Left cardiac atrium (tissue), 4 donors: ENCODE measurements at places on chromosomes 1 and 21.
A peak's percentile ranks its signal among the peaks of the same experiment; 100 is the strongest.

DNA sequence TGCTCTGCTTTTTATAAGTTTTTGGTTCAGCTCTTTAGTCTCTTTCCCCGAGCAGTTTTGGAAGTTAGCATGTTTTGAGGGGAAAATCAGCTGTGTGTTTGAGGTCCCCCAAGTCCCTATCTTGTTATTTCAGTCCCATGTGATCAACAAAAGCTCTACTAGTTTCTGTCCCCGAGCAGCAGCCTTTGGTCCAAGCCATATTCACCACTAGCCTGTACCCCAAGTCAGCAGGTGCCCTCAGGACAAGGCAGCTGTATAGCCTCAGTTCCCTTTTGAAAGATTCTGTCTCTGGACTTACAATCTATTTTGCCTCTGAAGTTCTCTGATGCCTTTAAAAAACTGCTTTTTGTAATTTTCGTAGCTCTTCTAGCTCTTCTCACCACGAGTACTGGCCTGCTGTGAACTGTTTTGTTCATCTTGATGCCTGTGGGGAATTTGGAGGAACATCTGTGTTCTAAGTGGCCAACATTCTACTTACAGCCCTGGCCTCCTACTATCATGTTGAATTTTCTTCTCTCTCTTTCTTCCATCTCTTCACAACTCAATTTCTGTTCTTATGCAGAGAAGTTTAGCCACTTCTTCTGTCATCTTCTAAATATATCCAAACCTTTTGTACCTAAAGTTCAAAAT lies 16.7 kb downstream of the UAP1 start:
- DNase-seq: no peak

- DNase-seq: no peak
These were observed 91.8 kb downstream of the ADCY10 start for GRCh38 chr1:167821969-167822685.

GRCh38 chr1:200179781-200180160 lies 152.3 kb downstream of the NR5A2 start:
- DNase-seq: no peak

- DNase-seq: no peak
These were observed 24.8 kb downstream of the PGM1 start for GRCh38 chr1:63618011-63618410.

- DNase-seq: peak; percentile 34
These were observed 13.7 kb downstream of the ZBTB7B start for GRCh38 chr1:155016231-155016831.

DNA sequence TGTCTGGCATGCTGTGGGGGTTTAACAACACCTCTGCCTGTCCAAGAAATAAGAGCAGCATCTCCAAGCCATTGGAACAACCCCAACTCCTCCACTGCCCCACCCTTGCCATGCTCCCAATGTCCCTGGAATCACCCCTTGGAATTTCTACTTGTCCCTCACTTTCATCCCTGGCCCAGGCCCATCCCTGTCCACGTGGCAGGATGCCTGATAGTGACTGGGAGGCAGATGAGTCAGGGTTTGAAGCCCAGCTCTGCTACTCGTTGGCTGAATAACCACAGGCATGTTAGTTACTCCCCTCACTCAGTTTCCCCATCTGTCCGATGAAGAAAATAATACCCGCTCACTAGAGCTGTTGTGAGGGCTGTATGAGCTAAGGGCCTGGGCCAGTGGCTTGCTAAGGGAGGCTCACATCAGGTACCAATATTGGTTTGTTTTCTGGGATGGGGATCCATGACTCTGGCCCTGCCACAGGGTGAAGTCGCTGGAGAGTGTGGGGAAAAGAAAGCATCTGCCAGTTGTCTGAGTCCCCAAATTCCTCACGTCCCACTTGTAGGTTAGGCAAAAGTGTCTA lies 99.4 kb upstream of the TLR5 start:
- no peak for DNase-seq

GRCh38 chr1:91273875-91274274 lies 130.8 kb downstream of the HFM1 start:
- no peak for DNase-seq

DNA sequence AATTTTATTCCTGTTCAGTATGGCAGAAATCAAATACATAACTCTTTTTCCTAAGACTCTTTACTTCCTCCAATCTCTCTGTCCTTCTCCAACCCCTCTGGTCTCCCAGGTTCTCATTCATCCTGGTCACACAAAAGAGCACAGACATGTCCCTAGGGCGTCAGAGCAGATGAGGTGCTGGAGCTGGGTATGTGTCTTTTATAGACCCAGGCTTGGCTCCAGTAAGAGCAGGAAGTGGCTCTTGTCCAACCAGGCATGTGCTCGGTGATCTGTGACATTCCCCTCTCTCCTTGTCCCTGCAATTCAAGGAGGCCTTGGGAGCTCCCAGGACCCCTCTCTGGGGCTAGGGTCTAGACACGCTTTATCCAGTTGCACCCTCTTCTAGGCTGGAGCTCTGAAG lies 18.0 kb upstream of the LCE2D start:
- no peak for DNase-seq

- no peak for DNase-seq
These were observed 44.6 kb downstream of the NIBAN1 start for GRCh38 chr1:184929711-184930202.

- no peak for DNase-seq
These were observed 12.3 kb downstream of the PATJ start for GRCh38 chr1:61754545-61754944.

GRCh38 chr1:43660355-43660754 lies 10.4 kb downstream of the KDM4A start:
- DNase-seq: no peak

DNA sequence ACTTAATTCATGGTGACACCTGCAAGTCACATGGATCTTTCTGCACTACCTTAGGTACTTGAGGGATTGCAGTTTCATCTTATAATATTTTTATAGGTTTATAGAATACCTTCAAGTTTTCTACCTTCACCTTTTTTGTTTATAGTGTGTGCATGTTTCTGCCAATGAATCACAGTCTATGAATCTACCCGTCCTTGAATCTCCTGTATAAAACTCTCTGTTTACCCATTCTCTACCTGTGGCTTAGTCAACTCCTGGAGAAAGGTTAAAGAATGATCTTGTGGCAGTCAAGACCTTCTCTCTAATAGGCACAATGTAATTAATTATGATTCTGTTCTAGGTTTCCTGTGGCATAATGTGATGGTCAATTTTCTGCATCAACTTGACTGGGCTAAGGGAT lies 3.2 kb upstream of the GSTM2 start:
- DNase-seq: no peak

DNA sequence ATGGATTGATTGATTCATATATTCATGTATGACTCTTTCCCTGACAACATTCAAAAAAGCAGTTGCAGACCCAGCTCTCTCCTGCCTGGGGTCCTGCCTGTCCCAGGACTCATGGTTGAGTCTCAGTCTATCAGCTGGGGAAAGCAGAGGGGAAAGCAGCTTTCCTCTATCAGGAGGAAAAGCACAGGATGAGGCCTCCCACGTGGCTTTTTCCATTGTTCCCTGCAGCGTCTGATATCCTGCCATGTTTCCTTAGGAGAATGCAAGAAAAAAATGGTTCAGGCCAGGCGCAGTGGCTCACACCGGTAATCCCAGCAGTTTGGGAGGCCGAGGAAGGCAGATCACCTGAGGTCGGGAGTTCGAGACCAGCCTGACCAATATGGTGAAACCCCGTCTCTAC lies 133.0 kb upstream of the VAMP3 start:
- no peak for DNase-seq

DNA sequence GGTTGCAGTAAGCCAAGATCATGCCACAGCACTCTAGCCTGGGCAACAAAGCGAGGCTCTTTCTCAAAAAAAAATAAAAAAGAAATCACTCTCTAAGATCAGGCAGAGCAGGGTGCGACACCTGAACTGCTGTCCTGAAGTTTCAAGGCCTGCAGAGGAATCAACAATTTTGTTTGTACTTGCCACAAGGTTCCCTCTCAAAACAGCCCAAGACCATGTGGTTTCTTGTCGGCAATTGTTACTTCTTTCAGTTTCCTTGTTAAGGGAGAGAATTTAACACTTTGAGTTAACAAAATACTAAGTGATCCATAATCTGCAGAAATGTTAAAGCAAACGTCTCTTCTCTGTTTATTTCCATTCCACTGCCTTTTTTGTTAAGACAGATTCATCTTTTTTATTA lies 36.5 kb downstream of the MACO1 start:
- no peak for DNase-seq

DNA sequence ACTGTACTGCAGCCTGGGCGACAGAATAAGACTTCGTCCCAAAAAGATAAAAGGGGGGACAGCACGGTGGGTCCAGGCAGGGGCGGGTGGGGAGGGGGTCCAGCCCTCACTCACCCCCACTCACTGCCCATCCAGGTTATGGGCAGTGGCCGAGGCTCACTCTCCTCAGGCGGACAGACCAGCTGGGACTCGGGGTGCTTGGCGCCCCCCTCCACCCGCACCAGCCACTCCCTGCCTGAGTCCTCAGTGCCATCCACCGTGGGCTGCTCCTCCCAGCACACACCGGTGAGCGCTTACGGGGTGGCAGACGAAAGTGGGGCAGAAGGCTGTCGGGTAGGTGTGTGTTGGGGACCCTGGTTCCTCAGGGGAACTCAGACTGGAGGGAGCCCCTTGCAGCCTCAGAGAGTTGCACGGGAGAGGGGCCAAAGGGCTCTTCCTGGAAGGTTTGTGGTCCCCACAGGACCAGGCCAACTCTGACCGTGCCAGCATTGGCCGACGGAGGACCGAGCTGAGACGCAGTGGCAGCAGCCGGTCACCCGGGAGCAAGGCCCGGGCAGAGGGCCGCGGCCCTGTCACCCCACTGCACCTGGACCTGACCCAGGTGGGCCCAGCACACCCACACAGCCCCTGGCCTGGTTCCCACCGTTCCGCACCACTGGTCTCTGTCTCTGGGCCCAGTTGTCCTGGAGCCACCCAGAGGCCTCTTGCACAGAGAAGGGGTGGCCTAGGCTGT lies 6.6 kb downstream of the PLEKHN1 start:
- no peak for DNase-seq

DNA sequence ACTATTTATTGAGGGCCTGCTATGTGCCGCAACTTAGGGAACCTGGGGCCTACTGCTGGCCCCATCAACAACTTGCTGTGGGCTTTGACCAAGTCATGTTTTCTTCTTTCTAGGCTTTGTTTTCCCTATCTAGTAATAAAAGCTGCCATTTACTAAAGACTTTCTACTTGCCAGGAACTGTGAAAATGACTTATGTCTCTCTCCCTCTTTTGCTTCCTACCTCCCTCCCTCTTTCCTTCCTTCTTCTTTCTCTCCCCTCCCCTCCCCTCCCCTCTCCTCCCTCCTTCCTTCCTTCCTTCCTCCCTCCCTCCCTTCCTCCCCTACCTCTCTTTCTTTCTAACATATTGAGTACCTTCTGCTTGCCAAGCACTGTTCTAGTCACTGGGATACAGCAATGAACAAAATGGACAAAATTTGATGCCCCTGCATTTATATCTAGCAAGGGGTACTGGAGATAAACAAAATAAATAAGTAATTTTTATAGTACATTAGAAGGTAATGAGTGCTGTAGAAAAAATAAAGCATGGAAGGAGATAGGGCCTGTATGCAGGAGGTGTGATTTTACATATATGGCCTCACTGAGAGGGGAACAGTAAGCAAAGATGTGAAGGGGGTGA lies 170.3 kb upstream of the USP24 start:
- no peak for DNase-seq

DNA sequence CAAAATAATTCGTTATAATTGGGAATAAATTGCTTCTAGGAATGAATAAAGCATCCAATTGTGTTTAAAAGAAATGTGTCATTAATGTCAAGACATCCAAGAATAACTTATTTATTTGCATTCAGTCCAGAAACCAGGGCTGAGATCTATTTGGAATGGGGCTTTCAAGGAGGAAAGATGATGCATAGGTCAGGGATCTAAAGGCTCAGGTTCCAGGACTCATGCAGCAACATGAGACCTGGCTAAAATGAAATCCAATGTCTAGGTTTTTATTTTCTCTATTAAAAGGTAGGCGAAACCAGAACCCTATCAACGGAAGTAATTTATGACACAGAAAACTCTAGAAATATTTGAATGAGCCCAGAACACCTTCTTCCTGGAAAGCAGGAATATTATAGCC lies 376.8 kb downstream of the SEC16B start:
- no peak for DNase-seq

- DNase-seq: no peak
These were observed 335.3 kb upstream of the KAZN start for GRCh38 chr1:14263225-14263624.

- DNase-seq: peak; percentile 94
These were observed 14.3 kb downstream of the THBS3 start for GRCh38 chr1:155193275-155193990.

DNA sequence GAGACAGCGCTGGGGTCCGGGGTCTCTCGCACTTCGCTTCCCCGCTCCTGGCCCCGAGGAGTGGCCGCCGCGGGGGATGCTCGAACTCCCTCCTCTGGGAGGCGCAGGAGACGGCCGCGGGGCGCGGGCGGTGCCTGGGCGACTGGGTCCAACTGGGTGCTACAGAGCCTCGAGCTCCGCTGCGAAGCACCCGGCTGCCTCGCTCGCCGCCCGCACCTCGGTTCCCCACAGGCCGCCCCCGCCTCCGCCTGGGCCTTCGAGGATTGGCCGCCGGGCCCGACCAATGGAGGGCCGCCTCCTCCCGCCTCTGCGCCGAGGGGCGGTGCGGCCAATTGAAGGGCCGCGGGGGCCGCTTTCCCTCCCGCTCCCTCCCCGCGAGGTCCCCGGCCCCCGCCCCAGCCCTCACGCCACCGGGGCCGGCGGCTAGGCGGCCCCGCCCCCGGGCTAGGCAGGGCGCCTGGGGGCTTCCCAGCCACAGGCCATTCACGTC lies at the start of gene CNN3:
TSS of gene CNN3 (minus strand) at position 196 of the 490 bp plus-strand sequence. CDS start 216 bp downstream, outside the sequence.
- DNase-seq: peak; percentile 94

DNA sequence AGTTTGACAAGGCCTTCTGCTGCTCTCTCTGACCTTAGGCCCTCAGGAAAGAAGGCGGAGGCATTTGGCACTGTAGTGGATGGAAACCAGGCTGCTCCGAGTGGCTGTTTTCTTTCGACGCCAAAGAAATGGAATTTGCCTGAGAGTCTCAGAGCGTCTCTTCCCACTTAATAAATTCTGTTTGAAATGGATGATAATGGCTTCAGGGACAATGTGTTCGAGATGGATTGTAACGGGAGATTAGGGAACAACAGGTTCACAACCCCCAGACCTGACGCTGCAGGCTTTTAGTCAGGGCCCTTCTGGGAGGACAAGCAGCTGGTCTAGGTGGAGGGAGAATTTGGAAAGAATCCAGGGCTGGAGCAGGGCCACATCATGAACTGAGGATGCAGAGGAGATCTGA lies 58.6 kb downstream of the TLR5 start:
- no peak for DNase-seq

DNA sequence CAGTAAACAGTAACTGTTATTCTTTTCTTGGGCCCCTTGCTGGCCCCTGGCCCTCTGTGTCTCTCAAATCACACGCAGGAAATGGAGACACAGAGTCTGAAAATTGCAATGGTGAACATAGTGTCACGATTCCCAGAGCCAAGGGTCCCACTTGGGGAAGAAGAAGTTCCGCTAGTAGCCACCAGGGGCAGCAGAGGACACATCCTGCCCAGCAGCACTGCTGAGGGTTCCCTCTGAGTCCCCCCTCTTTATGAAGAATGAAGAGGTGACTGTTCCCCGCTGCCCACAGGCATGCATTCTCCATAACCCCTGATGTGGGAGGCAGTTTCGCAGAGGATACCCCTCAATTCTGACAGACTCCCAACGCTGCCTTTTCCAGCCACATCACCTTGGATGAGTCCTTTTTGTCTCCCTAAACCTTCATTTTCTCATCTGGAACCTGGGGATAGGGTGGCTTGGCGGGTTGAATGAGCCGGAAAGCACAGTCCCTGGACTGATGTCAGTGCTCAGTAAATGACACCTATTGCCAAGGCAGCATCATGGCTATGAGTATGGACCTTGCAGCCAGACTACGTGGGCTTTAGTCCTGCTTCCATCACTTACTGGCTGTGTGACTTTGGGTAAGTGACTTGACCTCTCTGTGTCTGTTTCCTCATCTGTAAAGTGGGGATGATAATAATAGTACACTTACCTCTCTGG lies 238.0 kb upstream of the TMEM51 start:
- peak; percentile 43 for DNase-seq
